ENCODE measurements at places on chromosomes 16 and 17. TPM values are rescaled to one million over a fixed set of nuclear protein-coding genes. Genes with fewer than 3 reads are reported as not detected.

Gene C16orf90
- not detected for total RNA-seq

Gene RTN4RL1
- not detected for total RNA-seq

Gene PRCD
- total RNA-seq = not detected

Gene C16orf46
- total RNA-seq = not detected

Gene SDR42E2
- not detected for total RNA-seq

Gene BICDL2
- 70.9 TPM for total RNA-seq

Gene IL21R
- not detected for total RNA-seq

Gene RHBDF1
- total RNA-seq = 47.3 TPM

DNA sequence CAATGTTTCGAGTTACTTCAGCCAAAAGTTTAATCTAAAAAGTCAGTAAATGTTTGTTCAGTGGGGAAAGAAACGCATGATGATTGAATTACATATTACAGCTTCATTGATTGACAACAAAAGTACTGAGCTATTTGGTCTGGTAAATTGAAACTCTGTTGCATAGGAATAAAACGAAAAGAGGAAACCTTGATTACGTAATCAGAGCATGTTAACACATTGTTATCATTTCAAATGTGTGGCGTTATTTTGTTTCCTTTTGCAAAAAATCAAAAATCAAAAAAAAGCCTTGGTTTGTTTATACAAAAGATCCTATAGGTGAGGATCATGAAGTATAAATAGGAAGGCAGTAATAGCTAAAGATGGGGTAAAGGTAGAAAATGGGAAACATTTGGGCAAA lies 19.5 kb upstream of the CA10 start:
- DNase-seq = no peak

- DNase-seq = peak; percentile 89
Observed at GRCh38 chr17:49407981-49408501, 6.6 kb downstream of the PHB1 start.

DNA sequence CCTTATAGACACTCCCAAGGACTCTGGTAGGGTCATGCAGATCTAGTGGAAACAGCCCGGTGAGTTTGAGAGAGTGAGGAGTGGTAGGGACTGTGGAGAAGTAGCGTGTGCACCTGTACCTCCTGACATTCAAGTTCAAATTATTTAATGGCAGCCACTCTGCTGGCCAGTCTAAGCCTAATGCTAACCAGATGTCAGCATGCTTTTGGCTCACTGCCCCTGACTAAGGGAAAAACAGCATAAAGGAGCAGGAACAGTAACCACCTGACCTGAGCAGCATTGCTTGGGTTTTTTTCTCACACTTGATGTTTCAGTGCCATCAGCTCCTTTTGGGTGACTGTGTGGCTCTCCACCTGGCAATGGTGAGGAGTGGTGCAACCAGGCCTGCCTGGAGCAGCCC lies 23.8 kb upstream of the SLC12A3 start:
- DNase-seq = no peak

GRCh38 chr16:73279451-73279850 lies 231.5 kb upstream of the ZFHX3 start:
- DNase-seq = no peak

DNA sequence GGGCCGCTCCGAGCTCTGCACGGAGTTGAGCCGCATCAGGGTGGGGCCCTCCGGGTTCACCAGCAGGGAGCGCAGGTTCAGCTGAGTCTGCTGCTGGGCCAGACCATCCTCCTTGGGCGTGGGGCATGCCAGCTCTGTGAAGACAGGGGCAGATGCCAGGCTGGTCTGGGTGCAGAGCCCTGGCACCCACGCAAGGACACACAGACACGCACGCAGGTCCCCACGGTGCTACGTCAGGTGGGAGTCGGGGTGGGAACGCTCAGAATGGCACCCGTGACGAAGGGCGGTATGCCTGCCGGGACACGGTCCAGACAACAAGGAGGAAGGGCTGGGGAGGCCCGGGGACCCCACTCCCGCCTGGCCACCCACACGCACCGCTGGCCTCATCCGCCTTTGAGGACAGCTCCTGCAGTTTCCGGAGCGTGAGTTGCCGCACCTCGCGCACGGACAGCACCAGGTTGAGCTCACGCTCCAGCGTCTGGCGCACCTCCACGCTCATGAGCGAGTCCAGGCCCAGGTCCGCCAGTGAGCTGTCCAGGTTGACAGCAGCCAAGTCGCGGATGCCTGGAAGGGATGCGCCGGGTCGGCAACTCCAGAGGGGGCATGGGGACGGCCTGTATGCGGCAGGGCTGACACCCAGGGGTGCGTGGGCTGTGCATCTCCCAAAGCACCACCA lies 15.3 kb upstream of the DUS1L start:
- DNase-seq = no peak

DNA sequence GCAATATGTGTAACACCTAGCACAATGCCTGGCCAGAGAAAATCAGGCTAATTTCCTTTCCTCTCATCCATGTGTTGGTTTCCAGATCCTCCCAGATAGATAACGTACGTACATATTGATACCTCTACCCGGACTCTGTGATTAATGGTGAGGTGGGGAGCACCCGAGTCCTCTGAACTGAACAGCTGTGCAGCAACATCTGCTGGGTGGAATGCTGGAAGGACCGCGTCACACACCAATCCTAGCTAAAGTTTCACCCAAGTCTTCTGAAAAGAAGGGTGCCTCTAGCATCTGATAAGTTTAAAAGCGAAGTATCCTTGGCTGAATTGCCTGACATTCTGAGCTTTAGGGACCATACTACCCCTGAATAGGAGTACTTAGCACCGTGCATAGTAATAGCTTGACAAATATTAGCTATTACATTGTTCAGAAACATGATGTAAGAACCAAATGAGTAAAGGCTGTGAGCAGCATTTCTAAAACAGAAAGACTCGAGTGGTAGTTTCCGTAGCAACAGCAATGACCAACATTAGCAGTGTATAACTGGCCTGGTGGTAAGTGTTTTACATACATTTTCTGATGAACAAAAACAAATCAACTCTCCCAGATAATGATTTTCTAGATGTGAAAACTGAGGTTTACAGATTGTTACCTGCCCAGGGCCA lies 91.4 kb downstream of the SYCE1L start:
- DNase-seq = no peak

GRCh38 chr16:22970209-22970865 lies 156.4 kb downstream of the HS3ST2 start:
- no peak for DNase-seq

- no peak for DNase-seq
Observed at GRCh38 chr17:78048346-78049292, 79.9 kb downstream of the TMC6 start.

- no peak for DNase-seq
Observed at GRCh38 chr16:51031598-51031997, 119.5 kb downstream of the SALL1 start.

DNA sequence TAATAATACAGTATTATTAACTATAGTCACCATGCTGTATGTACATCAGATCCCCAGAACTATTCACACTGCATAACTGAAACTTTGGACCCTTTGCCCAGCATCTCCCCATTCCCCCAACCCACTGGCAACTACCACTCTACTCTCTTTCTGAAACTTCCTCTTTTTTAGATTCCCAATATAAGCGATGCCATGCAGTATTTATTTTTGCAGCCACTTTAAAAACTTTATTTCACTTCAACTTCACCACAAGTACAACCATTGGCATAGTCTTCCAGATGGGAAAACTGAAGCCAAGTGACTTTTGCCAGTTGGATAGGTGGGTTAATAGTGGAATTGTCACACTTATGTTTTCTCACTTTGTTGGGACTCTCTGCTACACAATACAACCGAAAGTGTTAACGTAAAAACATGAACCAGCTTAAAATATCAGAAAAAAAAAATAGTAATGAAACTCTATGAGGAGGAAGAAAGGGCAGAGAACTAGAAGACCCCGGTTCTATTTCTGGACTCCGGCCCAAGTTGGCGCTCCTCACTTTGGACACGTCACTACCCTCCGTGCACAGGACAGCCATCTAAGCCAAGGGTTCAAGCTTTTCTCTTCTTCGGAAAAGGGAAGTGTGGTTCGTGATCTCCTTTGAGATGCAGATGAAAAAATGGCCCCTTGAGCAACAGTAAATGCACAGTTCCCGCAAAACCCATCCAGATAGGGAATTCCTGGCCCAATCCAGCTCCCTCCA lies 743 bp downstream of the SHCBP1 start:
- DNase-seq = peak; percentile 11

GRCh38 chr16:68070249-68070730 lies 14.9 kb upstream of the NFATC3 start:
- no peak for DNase-seq
